Activated CD8-positive, alpha-beta memory T cell treated with anti-CD3 and anti-CD28 coated beads for 24 hours (primary cell): ENCODE measurements at places on chromosomes 6 and 20.

- no peak for DNase-seq
Observed at GRCh38 chr6:1485678-1486077, 96.3 kb downstream of the FOXF2 start.

GRCh38 chr20:51014797-51015722 is 7.8 kb downstream of the KCNG1 start:
- DNase-seq: no peak

GRCh38 chr20:623704-624103 is 13.6 kb upstream of the TCF15 start:
- DNase-seq: no peak

- DNase-seq: no peak
Observed at GRCh38 chr20:4569092-4569491, 152.6 kb upstream of the PRND start.

DNA sequence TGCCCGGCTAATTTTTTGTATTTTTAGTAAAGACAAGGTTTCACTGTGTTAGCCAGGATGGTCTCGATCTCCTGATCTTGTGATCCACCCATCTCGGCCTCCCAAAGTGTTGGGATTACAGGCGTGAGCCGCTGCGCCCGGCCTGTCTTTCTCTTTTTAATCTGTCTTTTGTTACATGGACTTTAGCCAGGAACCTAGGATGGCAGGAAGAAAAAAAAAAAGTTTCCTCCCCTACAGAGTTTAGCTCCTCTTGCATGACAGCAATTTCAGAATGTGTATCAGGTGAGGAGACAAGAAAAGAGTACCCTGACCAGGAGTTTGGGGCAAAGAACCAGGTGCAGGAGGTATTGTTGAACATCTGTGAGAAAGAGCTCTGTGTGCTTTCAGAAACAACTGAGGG is 21.4 kb upstream of the TXLNB start:
- DNase-seq: no peak

- DNase-seq: no peak
Observed at GRCh38 chr6:42507901-42508300, 55.9 kb upstream of the UBR2 start.

GRCh38 chr6:27168586-27169443 is 78.7 kb upstream of the PRSS16 start:
- DNase-seq: no peak

DNA sequence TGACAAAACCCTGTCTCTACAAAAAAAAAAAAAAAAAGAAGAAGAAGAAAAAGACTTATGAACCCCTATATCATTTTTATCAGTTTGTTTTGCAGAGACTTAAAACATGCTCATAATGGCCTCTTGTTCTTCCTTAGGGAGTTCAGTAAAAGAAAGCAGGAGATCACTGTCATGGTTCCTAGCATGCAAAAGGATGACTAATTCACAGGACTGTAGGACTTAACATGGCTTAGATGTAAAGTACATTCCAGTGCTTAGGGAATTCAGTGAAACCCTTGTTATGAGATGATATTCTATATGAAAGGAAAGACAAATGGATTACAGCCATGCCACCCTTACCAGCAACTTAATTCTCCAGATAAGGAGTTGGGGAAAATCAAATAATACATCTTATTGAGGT is 29.5 kb downstream of the EEF1A1 start:
- no peak for DNase-seq

- DNase-seq: no peak
Observed at GRCh38 chr6:35367646-35368037, 25.3 kb downstream of the PPARD start.

- DNase-seq: no peak
Observed at GRCh38 chr6:23537828-23538227, 588.2 kb upstream of the NRSN1 start.

DNA sequence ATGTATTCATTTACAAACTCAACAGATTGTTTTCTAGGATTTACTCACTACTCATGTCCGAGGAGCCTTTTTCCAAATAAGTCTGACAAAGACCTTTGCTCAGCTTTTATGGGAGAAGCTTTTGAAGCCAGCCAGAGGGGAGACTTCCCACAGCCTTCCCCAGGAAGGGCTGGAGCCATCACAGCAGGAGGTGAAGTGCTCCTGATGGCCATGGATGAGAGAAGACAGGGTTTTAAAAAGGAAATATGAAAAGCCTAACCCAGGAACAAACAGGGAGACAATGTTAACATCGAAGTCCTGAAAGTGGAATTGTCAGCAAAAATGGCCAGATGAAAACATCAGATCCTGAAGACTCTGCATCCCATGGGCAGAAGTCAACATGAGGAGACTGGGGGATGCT is 11.6 kb upstream of the TAGAP start:
- DNase-seq: no peak

GRCh38 chr6:166366921-166367320 is 15.8 kb downstream of the MPC1 start:
- DNase-seq: no peak

- no peak for DNase-seq
Observed at GRCh38 chr6:149094934-149095351, 222.6 kb upstream of the TAB2 start.

DNA sequence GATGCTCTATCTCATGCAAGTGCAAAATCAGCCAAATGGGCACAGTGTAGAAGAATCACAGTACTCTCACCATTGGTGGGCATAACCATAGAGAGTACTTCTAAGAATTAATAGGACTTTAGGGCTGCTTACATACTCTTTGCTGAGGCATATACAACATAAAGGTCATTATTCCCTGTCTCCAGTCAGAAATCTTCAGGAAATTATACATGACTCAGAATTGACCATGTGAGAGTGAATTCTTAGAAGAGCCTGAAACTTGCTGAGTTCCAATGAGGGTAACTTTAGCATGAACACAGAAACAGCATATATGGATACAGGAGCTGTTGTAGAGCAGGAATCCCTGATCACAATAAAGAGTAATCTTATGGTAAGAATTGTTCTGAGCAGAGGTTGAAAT is 498.7 kb downstream of the TENT5A start:
- no peak for DNase-seq

DNA sequence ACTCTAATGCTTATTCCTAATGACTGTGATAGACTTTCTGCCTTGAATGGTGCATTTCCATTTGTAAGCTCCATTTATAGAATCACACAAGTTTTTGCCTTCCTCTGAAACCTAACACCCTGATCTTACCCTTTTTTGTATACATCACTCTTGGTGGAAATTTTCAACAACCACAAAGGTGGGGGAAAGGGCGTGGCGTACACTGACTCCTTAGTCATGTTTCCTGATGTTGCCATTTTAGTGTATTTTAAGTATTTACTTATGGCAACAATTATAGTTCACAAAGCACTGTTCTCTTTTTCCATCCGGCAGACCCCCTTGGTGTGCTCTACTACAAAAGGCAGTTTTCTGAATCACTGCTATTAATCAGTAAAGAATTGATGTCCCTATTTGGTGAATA is 92.0 kb downstream of the ATXN1 start:
- peak; percentile 78 for DNase-seq

DNA sequence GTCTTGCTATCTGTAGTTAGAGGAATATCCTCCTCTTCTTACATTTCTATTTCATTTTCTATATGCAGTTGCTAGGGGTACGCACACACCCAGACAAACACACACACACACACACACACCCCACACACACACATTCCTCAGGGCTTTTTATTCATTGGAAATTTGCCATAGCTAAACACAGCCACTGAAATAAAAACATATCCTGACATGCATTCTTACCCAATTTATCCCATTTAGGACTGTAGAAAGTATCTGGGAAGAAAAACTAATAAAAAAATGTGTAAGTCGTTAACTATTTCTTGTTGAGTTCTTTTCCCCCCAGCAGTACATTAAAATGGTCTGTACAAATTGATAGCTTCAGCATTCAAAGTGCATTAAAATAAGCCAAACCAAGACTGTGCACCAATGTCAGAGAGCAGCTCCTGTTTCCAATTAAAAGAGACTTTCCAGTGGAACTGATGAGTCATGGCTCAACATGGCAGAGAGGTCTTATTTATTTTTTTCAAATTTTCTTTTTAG is 357.9 kb upstream of the AGPAT4 start:
- DNase-seq: no peak

- DNase-seq: no peak
Observed at GRCh38 chr6:5174756-5175549, 85.8 kb downstream of the LYRM4 start.

DNA sequence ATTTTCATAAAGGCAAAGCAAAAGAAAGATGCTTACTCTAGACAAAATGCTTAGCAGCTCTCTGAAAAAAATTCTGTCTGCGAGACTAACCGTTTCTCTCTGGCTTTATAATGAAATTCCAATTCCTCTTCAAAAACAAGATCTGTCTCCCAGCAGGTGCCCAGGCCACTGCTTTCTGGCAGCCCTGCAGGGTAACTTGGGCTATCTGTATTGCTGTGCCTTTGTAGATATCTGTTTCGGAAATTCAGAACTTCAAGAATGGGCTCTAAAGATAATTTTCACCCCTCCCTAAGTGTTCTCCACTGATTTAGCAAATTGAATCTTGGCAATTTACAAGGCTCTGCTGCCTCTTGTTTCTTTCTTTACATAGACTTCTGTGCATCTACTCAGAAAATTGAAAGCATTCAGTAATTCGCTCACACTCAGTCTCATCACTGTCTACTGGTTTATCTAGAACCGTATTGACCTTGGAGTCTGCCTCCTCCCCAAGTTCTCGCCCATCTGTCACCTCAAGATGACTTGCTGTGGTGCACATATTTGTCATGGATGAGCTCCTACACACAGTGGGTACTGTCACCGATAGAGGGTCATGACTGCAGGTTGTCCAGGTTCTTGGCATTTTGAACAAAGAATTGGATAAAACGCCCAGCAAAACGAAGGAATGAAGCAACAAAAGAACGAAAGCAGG is 26.4 kb upstream of the FABP7 start:
- no peak for DNase-seq

DNA sequence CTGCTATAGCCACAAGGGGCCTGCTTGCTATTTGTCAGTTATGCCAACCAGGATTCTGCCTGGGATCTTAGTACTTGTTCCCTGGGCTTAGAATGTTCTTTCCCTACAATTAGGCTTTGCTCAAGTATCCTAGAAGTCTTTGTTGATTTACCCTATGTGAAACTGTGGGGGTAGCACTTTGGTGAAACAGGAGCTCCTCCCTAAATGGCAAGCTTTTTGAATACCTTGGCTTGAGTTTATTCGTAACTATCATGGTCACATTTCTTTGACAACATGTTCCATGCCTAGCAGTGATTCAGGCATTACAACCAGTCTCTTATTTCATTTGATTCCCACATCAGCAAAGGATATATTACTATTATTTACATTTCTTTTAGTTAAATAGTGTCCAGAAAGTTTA is 21.2 kb downstream of the AFDN start:
- no peak for DNase-seq

- no peak for DNase-seq
Observed at GRCh38 chr6:90416322-90416721, 119.7 kb upstream of the BACH2 start.

DNA sequence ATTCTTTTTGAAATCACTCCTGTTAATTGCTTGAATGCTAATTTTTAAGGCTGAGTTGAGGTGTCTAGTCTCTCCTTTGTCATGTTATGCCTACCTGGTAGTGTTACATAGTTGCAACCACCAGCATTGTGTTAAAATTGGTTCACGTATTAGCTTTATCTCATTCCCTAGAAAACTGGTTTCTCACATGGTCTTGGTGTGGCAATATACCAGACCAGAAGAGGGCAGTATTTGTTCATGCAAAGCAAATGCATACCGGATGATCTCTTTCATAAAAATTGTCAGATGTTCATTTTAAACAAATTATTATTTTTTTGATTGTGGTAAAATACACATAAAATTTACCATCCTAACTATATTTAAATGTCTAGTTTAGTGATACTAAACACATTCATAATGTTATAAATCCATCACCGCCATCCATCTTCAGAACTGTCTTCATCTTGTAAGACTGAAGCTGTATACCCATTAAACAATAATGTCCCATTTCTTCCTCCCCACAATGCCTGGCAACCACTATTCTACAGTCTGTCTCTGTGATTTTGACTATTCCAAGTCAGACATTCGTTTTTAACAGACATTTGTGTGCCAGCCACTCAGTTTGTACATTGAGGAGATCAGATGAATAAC is 92.8 kb downstream of the ATRN start:
- DNase-seq: no peak

- no peak for DNase-seq
Observed at GRCh38 chr6:148771212-148771601, 24.4 kb downstream of the UST start.

GRCh38 chr6:5025911-5026819 is 22.3 kb upstream of the RPP40 start:
- no peak for DNase-seq

DNA sequence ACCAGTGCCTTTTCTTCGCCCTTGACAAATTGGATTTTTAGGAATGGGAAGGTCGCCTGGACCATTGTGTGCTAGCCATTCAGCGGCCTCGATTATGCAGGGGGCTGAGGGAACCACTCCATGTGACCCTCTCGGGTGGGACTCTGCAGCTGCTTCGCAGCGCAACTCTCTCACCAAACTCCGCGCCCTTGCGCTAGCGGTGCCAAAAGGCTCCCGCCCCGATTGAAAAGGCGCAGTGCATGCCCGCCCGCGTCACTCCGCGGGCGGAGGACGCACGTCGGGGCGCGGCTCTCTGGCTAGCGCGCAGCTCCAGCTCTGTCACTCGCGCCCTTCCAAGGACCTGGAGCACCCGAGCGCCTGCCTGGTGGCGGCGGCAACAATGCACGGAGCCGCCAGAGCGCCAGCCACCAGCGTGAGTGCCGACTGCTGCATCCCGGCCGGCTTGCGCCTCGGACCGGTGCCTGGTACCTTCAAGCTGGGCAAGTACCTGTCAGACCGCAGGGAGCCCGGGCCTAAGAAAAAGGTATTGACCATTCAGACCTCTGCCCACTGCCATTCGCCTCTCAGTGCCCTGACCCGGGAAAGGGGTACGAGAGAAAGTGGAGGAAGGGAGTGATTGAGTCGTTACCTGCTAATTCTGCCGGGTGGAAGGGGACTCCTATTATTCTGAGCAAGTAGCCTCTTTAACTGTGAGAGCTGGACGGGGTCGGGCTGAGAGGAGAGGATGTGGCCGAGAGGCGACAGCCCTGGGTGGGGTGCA is at the start of gene PRDM13:
PRDM13 (plus strand) TSS at position 178 of the 760 bp plus-strand sequence; CDS start at position 380, 202 bp downstream.
- DNase-seq: no peak

- no peak for DNase-seq
Observed at GRCh38 chr20:50372770-50373088, 137.5 kb upstream of the PTPN1 start.

DNA sequence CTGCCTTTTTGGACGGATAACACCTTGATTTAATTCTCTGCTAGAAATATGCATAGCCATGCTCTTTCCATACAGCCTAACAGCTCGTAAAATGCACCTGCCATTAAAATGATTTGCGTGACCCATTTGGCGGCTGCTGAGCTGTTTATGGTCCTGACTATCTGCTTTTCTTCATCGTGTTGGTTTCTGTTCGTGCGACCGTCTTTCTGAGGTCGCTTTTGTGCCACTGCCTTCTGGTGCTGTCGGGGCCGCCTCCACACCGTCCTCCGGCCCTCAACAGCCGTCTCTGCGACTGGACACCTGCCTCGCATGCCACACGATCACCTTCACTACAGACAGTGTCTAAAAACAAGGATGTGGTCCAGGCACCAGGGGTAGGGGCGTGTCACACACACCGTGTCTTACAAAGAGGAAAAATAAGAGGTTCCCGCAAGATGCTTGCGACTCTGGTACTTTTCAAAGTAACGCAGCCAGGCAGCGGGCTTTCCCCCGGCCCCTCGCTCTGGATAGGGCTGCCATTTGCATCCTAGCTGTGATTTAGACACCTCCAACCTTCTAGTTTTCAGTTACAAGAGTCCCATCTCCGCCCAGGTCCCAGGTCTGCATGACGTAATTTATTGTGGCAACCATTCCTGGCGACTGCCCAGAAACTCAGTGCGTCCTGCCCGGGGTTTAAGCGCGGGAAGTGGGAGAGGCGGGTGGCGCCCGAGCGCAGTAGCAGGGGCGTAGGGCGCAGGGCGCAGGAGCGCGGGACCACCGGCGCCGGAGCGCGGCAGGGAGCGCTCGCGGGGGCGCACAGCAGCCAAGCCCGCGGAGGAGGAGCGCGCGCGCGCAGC is at the start of gene STMND1:
STMND1 (plus strand) TSS at position 629 of the 836 bp plus-strand sequence. CDS start 208 bp downstream, outside the sequence.
- peak; percentile 59 for DNase-seq
